ENCODE measurements at places on chromosomes 12 and 14.

DNA sequence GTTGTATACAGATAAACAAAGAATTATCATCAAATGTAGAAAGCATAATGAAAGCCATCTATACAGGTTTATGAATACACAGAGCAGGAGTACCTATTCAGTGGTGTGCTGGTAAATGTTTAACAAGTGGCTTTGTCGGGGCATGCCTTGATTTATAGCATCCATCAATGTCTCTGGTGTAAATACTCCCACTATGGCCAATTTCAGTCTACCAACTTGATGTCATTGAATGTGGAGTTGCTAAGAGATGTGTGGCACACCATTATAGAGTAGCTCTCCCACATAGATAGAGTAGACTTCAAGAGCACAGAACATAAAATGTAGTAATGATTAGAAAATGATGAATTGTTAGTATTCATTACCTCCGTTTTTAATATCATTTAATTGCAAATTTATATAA, 9.3 kb downstream of the GRIP1 start:
- no peak for DNase-seq

GRCh38 chr12:64243809-64244208, 21.7 kb upstream of the KICS2 start:
- no peak for DNase-seq

DNA sequence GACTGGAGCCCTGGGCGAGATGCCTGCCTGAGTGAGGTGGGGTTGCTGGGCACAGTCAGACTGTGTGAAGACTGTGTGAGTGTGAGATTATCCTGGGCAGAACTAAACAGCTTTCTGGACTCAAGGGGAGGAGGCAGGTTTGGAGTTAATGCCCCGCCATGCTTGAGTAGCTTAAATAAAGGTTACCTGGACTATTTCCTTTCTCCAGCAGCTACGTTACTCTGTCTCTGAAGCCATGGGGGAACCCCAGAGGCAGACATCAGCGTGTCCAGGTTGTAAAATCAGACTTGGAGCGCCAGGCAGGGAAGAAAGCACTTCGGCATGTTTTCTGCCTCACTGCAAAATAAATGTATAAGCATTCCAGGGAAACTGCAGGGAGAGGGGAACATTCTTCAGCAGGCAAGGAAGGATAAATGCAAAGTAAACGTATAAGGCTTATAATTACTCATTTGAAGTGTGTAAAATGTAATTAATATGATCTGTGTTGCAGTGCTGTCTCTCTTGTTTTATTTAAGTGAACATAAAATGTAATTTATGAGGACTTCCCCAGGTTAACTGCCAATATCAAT, 129.7 kb downstream of the CHST11 start:
- no peak for DNase-seq

GRCh38 chr12:14618983-14619382, 51.3 kb upstream of the PLBD1 start:
- DNase-seq, result no peak

GRCh38 chr14:69860221-69860620, 19.0 kb upstream of the SMOC1 start:
- no peak for DNase-seq

DNA sequence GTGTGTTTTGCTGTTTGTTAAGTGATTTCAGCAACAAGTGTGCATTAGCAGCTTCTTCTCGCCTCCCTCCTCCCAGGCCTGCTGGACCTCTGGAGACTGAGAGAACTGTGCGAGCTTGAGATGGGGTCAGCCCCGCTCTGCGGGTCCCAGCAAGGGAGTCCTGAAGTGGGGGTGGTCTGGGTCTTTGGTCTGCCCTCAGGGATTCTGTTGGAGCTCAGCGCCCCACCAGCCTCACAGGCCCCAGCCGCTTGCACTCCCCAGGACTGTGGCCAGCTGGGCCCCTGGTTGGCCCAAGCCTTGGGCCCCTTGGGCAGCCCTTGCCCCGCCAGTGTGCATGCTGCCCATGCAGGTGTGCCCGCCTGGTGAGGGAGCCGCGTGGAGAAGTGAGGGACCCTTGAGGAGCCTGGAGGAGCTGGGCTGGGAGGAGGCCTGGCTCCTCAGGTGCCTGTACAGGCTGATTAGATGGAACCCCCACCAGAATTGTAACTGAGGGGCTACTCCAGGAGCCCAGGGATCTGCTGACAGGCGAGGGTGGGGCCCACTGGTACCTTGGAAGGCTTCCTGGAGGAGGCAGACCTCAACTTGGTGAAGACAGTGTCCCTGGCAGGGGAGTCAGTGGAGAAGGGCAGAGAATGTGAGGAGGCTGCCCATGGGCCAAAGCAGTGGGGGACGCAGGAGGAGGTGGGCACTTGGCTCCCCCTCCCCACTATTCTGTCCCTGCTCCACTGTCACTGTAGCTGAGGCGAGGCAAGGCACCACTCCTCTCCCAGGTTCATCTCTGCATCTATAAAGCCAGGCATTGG, 56.7 kb downstream of the BEGAIN start:
- DNase-seq, result peak; percentile 45

DNA sequence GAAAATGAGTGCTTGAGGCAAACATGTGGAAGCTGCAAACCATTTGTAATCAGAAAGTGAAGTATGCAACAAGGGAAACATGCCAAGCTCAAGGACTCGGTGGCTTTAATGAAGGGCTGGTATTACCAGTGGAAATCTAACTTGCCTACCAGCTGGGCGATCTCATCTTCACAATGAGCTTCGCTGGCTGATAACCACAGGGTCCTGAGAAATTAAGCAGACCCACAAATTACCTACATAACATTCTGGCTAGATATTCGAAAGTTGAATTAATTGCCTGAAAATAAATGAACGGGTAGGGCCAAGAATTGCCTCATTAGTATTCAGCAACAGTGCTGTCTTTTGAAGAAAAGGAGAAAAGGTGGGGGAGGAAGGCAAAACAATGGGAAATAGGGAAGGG, 439.4 kb downstream of the PDZRN4 start:
- no peak for DNase-seq

DNA sequence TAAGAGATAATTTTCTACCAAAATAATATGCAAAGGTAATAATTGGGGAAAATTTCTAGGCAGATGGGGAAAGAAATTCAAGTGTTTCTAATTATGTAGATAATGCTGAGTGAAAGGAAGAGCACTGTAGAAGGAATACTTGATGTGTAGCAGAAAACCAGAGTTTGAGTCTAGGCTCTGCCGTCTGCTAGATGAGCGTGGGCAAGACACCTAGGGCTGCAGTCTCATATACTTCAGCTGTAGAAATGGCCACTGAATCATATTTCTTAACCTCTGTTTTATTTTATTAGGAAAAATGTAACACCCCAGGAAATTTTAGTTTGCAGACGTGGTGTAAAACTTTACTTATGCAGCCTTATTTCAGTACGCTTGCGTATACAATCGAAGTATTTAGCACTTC, 59.8 kb upstream of the SLC38A2 start:
- no peak for DNase-seq

DNA sequence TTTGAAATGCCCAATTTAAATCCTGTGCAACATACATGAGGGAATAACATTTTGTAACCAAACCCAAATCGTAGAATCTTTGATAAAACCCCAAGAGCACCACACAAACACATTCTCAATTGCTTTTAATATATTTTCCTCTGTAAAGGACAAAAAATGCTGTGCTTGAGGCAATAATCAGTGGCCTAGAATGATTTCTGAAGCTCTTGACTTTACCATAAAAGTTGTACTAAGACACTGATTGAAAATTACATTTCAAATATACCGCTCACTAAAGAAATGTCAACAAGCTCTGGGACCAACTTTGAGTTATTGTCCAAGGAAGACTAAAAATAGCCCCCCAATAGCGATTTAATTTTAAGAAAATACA, 1.5 kb downstream of the EML5 start:
- DNase-seq, result no peak

DNA sequence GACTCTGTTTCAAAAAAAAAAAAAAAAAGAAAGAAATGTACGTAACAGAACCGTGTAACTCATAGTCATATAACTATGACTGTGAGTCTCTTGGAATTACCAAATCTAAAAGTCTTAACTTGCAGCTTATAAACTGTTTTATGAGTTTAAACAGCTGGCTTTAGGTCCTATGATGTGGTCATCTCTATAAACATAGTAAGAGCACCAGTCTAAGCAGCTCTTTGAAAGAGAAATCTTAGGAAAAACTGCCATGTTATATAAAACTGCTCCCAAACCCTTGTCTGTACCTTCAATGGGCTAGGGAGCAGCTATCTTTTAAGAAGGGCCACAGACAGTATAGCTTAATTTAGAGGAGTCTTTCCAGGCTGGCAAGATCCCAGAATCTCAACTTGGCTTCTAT, 115.5 kb upstream of the AEBP2 start:
- no peak for DNase-seq

DNA sequence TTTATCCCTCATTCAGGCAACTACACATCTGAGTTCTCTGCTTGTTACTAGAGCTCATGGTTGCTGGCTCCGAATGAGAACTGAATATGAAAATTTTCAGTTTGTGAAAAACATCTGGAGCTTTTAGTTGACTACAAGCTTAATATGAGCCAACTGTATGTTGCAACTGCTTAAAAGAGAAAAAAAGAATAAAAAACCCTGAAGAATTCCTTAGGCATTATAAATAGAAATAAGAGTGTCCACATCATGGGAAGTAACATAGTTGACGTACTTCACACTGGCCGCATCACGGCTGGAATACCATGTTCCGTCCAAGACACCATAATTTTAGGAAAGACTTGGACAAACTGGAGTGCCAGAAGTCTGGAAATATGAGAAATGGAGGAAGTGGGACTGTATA, 57.9 kb downstream of the PDE3A start:
- DNase-seq, result no peak

DNA sequence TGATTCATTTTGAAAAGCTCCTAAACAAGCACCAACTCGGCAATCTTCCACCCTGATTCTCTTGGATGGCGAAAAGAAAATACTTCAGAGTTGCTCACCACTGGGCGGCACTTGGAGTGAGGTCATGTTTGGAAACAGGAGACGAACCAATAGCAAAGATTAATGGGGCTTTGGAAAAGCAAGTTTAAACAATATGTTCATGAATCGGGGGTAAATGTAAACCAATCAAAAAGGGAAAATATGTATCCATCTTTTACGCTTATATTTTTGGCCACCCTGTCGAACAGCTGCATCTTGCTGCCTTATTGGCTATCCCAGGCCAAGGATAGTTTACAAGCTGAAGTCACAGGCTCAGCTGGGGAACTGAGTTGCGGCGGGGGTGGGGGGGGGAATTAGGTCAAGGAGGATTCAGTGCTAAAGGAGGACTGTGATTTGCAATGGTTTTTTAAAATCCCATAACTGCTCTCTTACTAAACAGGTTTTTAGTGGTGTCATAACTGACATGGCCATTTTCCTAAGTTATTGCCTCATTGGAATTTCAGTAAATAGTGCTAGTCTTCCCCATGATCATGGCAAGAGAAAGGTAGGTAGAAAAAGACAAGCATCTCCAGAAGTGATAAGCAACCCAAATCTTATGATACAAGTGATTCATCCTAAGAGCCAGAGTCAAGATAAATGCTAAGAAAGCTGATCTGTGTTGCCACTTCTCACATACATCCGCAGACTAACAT, 210.6 kb downstream of the PHLDA1 start:
- DNase-seq, result no peak

DNA sequence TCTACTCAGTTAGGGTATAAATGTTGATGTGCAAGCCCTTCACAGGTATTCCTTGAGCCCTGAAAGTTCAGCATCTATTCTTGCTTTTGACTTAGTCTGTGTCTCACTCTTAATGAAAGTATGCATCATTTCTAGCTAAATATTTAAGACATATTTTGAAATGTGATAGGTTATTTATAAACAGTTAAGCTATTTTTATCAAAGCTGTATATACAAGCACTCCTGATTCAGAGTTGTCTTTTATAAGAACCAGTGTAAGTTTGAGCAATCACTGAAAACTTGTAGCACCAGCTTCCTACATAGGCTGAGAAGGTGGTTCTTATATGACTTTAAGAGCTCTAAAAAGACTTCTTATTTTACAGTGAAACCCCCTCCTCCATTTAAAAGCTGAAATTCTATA, 98.6 kb downstream of the MYF5 start:
- DNase-seq, result no peak

GRCh38 chr12:22826026-22826425, 201.1 kb downstream of the ETNK1 start:
- DNase-seq, result no peak

GRCh38 chr12:79673354-79673753, 17.4 kb downstream of the PAWR start:
- DNase-seq, result no peak

GRCh38 chr14:68386950-68387779, 405.7 kb downstream of the ZFP36L1 start:
- no peak for DNase-seq

DNA sequence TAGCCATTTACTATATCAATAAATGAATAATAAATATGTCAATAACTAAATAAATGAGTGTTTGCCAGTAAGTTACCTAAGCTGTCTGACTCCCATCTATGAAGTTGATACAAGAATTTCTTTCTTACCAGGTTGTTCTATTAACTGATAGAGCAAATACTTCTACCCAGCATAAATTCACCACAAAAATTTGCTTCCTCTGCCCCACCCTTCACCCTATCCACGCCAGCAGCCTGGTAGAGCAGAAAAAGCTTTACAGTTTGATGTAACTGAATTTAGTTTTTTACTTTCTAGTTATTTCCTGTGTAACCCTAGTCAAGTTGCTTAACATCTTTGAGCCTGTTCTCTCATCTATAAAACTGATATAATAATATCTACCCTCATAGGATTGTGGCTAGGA, 94.9 kb upstream of the SLC16A7 start:
- DNase-seq, result no peak

GRCh38 chr12:2797721-2798418, 3.1 kb downstream of the FKBP4 start:
- DNase-seq, result no peak

- DNase-seq, result no peak
These were observed 139.4 kb upstream of the CNTN1 start for GRCh38 chr12:40552868-40553267.

GRCh38 chr12:71250166-71250565, 92.4 kb upstream of the TSPAN8 start:
- no peak for DNase-seq

DNA sequence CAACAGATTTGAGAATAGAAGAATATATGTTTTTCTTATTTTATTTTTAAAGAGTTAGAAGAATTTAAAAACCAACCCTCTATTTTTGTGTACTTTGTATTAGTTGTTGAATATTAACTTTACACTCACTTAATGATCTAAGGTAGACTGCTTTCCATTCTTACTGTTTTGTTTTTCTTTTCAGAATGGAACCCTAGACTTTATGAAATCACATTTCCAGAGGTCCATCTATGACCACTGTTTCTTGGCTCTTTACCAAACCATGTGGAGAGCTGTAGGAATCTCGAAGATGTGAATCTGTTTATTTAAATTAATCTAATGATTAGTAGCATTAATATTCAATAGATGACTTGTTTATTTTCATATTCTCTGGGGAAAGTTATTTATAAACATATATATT, 7.2 kb upstream of the PIK3C2G start:
- DNase-seq, result no peak

GRCh38 chr12:42483521-42483790, 106.1 kb downstream of the PRICKLE1 start:
- no peak for DNase-seq

GRCh38 chr12:19298836-19299605, 140.3 kb upstream of the AEBP2 start:
- DNase-seq, result no peak
